Prostate gland (tissue), 2 donors: ENCODE measurements at places on chromosomes 3 and 15. TPM values are rescaled to one million over a fixed set of nuclear protein-coding genes. Genes with fewer than 3 reads are reported as not detected.

The CCDC13 gene
- 2.4 TPM for total RNA-seq

The ZCWPW2 gene
- 0.80 TPM for total RNA-seq

The CCR3 gene
- total RNA-seq: not detected

The ZNF620 gene
- total RNA-seq: 4.0 TPM

The FGF7 gene
- 8.9 TPM for total RNA-seq

The SETD5 gene
- 58.4 TPM for total RNA-seq

The KIF7 gene
- 4.1 TPM for total RNA-seq

The FEZF2 gene
- total RNA-seq: not detected

The TP63 gene
- total RNA-seq: 67.5 TPM

The CNOT10 gene
- 26.1 TPM for total RNA-seq

The NOX5 gene
- 5.8 TPM for total RNA-seq

The IL5RA gene
- total RNA-seq: 1.5 TPM

The ANKRD63 gene
- total RNA-seq: not detected

The DISP2 gene
- total RNA-seq: 1.6 TPM

The DLL4 gene
- total RNA-seq: 6.5 TPM

The LIPC gene
- 0.14 TPM for total RNA-seq

The TPRA1 gene
- 46.6 TPM for total RNA-seq

The SH2D7 gene
- 0.28 TPM for total RNA-seq

The COL6A6 gene
- total RNA-seq: not detected

The CCR2 gene
- 1.0 TPM for total RNA-seq

The CHRFAM7A gene
- total RNA-seq: 0.46 TPM

The SEMA3F gene
- total RNA-seq: 71.8 TPM

The STAB1 gene
- total RNA-seq: 68.6 TPM

The FBXO40 gene
- 0.68 TPM for total RNA-seq

The ECT2 gene
- 10.3 TPM for total RNA-seq
